Stromal cell of bone marrow (primary cell): ENCODE measurements at places on chromosomes 6 and 20.
A peak's percentile ranks its signal among the peaks of the same experiment; 100 is the strongest.

DNA sequence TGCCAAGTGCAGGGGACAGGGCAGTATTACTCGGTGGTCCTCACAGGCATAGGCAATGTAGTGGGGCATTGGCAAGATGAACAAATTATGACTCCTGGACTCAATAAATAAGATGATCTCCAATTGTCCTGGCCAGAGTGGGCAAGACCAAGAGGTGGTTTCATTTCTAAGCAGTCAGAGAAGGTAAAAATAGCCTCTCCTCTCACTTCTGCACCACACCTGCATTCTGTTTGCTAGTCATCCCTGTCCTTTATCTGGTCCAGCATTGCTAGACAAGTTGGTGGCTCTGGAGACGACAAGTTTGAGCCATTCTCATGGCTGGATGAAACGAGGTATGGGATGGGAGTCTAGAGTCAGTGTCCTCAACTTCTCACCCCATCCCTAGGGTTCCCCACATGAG, 83.0 kb downstream of the BANF2 start:
- DNase-seq, result no peak

GRCh38 chr20:54227241-54227640, 19.4 kb downstream of the PFDN4 start:
- no peak for DNase-seq

GRCh38 chr6:155909710-155910109, 454.1 kb upstream of the NOX3 start:
- DNase-seq, result no peak

DNA sequence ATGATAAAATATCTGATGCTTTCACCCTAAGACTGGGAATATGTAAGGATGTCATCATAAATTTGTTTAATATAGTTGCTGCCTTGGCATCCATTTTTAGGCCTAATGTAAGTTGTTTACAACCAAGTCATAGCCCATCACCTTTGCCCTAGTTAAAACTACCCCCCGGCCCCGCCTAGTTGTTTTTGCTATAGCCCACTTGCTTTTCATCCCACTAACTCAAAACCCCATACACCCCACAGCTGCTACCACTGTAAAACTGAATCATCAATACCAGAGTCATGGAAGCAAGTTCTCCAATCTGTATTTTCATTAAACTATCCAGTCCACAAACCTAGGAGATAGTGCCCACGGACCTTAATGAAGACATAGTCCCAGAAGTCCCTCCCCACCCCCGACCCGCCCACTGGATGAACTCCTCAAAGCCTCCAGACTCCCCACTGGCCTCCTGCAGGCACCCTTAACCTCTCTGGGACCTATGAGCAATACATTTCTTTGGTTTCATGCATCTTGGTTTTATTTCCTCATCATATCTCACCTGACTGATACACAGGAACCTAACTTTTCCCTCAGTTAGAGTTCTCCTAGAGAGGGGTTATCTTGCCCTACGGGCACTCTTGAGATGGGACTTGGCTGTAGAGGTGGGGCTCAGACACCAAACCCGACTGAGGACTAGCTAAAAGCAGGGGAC, 12.5 kb upstream of the ZDHHC14 start:
- no peak for DNase-seq

DNA sequence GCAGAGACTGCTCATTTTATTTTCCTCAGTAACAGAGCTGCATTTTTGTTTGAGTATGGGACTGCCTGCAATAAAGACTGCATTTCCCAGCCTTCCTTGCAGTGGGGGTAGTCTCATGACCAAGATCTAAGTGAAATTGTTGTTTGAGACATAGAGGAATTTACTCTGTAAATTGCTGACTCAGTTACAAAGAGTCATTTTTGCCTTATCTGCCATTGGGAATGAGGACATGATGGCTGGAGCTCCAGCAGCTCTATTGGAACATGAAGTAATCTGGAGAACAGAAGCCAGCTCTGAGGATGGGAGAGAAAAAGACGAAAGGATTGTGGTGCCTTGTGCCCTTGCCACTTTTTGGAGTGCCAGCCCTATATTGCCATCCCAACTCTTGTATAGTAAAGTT, 2.1 kb upstream of the CST11 start:
- DNase-seq, result no peak

- DNase-seq, result no peak
Observed at GRCh38 chr6:75285283-75285639, 669 bp upstream of the TMEM30A start.

- no peak for DNase-seq
Observed at GRCh38 chr6:63574554-63574900, 2.2 kb downstream of the LOC128125822 start.

DNA sequence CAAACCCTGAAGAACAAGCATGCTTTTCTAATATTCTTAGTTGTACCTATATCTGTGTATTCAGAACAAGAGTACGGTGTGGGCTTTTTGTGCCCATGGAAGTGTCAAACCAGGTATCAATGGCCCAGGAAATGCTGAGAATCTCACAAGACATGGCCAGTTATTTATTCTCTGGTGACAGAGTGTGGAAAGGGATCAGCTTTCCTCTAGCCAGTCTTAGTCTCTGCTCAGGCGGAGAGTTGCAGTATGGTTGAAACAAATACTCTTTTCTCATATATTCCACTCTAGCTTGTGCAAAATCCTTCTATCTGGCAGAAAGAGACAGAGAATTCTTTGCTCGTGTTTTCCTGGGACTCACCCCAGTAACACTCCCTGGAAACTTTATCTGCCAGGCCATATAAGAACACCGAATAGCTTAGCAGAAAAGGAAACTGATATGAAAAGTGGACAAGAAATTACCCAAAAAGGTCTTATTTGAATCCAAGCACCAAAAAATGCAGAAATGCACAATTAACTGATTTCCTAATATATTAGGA, 173.3 kb upstream of the RSPO3 start:
- no peak for DNase-seq

GRCh38 chr6:99233219-99233618, 116.3 kb downstream of the FAXC start:
- no peak for DNase-seq

- no peak for DNase-seq
Observed at GRCh38 chr6:44247338-44248302, 719 bp downstream of the HSP90AB1 start.

DNA sequence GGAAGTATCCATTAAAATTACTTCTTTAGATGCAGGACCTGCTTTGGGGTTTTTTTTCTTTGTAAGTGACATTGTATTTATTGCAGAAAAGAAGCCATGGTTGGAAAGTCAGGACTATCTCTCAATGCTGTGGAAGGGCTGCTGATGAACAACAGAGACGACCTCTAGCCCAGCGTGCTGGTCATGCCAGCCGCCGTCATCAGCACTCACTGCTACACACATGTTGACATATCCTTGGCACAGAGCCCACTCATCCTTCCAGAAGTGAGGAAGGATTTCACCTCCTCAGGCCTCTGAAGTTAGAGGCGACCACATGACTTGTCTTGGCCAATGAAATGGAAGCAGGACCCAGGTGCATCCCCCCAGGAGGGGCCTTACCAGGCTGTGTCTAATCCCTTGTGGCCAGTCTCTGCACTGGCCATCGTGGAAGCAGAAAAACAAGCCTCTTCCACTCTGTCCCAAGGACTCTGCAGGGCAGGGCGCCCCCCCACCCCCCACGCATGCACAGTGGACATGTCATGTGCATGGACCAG, 343.5 kb downstream of the TAF4 start:
- DNase-seq, result no peak

DNA sequence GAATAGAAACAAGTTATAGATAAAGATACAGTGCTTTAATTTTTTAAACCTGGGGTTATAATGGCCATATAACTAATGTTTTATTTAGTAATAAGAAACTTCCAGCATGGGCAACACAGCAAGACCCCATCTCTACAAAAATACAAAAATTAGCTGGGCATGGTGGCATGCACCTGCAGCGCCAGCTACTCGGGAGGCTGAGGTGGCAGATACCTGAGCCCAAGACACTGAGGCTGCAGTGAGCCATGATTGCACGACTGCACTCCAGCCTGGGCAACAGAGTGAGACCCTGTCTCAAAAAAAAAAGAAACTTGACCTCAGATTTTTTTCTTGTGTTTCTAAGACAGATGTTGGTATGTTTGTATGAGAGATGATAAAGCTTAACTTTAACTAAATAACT, 22.9 kb downstream of the EEF1A1 start:
- DNase-seq, result no peak

GRCh38 chr6:76510489-76510888, 438.0 kb upstream of the IMPG1 start:
- no peak for DNase-seq

- no peak for DNase-seq
Observed at GRCh38 chr6:45300736-45301135, 27.4 kb upstream of the RUNX2 start.

DNA sequence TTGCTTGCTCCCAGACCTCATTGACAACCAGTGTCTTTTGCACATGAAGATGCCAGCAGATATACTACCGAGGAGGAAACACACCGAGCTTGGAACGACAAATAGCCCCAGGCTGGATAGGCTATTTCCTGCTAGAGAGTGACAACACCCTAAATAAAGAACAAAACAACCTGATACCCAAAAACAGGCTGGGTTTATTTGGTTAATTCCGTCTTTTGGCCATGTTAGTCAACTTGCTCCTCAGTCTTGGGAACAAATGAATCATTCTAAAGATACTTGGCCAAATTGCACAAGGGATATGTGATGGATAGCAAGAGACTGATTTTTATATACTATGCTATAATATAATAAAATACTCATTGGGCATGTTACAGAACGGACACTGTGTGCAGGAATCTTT, 11.5 kb upstream of the MUC22 start:
- peak; percentile 48 for DNase-seq

DNA sequence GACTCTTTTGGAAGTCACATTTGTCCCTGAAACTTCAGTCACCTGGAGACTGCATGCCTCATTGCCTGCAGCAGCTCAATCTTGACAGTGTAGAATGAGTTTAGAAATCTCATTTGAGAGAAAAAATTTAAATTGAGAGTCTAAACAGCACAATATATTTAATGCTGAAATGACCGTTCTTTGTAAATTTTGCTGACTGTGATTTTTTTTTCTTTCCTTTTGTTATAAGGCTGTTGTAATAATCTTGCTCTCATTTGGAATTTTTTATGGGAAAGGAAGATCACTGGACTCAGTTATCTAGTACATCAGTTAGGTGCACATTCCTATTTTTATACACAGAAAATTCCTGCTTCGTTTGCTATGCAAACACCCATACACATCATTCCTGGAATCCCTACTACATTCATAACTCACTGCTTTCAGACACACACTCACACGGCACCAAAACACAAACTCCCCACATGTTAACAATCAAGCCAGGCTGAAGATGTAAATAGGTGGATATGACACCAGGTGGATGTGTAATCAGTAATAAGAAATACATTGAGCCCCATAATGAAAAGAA, 43.8 kb downstream of the PTCHD4 start:
- no peak for DNase-seq

GRCh38 chr6:45714741-45715507, 300.7 kb downstream of the CLIC5 start:
- peak; percentile 78 for DNase-seq

- no peak for DNase-seq
Observed at GRCh38 chr6:107590378-107590777, 100.5 kb downstream of the SOBP start.

DNA sequence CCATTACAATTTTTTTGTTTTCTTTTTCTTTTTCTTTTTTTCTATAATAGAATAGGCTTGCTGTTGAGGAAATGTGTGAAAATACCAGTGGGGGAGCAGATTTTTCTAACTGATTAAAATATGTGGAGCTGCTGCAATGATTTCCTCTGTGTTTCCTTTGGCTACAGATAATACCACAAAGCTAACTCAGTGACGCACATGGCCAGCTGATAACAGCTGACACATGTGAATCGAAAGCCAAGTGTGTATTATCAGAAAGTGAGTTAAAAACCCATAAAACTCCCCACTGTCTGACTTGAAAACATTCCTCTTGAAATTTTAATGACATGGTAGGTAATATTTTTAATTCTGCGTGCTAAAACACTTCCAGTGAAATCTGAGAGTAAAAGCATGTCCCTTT, 70.8 kb upstream of the AHI1 start:
- peak; percentile 82 for DNase-seq

DNA sequence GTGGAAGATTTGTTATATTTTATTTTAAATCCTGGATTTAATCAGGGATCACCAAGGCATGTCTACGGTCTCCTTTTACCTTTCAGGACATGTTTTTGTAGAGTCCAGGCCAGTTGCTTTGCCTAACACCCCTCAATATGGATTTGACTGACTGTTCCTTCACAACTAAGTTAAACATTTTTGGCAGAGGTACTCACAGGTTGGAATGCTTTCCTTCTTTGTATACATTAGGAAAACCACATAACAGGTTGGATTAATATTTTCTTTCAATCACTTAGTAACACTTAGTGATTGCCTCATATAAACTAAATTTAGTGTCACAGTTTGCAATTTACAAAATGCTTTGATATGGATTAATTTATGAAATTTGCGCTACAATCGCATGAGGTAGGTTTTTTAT, 64.5 kb downstream of the IPCEF1 start:
- DNase-seq, result no peak

DNA sequence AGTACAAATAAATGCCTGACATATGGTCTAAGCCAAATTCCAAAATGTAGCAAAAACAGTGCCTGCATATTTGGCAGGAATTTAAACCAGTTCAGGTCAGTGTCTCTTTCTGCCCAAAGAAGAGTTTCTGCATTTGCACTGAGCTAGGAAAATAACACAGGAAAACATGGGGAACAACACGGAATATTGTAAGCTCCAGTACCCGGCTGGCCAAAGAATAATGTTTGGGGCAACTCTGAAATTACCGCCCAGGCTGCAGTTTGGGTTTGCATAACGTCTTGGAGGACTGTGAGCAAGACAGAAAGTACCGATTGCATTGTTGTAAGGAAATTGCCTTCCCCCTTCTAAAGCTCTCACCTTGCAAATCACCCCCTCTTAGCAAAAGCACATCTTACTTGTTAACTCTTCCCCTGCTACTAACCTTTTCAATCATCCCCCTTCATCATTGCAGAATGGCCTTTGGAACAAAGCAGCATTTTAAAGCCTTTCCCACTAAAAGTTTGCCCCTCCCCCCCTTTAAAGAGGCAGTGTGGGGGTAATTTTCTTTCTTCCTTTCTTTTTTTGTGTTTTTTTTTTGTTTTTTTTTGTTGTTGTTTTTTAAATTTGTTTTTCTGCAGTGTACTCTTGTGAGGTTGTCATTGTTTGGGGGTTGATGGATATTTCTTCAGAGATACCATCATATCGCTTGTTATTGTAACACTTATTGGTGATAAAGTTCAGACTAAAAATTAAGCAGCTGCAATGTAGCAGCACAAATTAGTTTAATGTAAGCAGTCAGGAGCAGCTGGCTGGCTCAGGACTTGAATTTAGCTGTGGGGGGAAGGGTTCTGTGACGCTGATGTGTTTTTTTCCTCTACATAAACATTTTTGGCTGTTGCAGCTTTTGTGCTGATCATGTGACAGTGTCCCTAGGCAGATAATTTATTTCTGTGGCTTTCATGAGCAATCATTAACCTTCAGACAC, 100.0 kb upstream of the CITED2 start:
- DNase-seq, result no peak

DNA sequence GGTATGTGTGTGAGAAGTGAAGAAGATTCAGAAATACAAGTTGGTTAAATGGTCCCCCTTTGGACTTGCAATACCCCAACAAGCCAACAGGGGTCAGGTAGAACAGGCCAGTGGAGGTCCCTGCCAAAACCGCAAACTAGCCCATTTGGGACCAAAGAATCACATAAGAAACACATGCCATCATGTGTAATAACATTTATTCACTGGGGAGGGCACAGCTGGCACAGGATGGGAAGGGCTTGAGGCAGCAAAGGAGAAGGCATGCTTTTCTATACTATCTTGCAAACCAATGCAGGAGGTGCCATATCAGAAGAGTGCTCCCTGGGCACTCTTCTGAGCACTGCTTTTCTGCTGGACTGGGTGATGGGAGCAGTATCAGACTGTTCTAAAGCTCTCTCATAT, 116.1 kb upstream of the TRAF3IP2 start:
- DNase-seq, result peak; percentile 51
